ENCODE measurements at places on chromosomes 16 and 17.

GRCh38 chr16:80775450-80775849 is 28.9 kb downstream of the CDYL2 start:
- no peak for DNase-seq

DNA sequence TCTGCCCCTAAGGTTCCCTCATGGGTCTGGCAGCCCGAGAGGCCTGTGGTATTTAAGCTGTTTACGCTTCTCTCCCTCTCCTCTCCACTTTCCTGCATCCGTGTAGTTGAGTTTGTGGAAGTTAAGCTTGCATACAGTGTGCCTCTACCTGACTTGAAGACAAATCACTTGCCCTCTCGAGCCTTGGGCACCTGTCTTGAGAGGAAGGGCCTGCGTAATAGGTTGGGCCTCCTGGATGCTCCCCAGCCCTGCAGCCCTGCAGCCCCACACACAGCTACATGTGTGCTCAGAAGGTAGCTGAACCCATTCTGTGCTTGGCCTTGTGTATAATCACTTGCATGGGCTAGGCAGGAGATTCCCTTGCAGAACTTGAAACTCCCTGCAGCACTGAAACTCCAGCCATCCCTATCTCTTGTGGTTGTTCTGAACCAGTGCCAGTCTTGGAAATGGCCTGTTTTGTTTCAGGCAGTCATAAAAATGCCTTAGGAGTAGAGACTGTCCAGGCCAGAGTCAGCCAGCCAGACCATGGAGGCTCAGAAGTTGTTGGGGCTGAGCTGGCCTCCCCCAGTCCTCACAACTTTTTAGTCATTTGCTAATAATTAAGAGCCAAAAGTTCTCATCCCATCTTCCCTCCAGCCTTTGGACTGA is 134.6 kb downstream of the CLEC16A start:
- DNase-seq: no peak

DNA sequence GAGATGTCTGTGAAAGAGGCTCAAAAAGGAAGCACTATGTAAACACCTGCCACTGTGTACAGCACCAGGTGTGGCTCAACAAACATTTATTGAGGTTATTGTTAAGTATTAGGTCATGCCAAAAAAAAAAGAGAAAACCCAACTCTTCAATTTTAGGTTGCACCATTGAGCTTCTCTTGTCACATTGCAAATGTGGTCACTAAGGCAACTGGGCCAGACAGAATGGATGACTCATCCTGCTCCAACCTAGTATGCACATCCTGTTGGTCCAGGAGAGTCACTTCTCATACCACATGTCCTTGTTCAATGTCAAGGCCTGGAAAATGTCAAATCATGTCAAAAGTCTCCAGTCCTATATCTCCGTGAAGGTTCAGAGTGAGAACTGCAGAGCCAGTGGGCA is 25.0 kb downstream of the HOXB1 start:
- DNase-seq: peak; percentile 43

- DNase-seq: no peak
Measured at GRCh38 chr16:6949240-6949639, 383.4 kb upstream of the RBFOX1 start.

- DNase-seq: peak; percentile 91
Measured at GRCh38 chr17:58631523-58632323, 60.1 kb downstream of the TEX14 start.

DNA sequence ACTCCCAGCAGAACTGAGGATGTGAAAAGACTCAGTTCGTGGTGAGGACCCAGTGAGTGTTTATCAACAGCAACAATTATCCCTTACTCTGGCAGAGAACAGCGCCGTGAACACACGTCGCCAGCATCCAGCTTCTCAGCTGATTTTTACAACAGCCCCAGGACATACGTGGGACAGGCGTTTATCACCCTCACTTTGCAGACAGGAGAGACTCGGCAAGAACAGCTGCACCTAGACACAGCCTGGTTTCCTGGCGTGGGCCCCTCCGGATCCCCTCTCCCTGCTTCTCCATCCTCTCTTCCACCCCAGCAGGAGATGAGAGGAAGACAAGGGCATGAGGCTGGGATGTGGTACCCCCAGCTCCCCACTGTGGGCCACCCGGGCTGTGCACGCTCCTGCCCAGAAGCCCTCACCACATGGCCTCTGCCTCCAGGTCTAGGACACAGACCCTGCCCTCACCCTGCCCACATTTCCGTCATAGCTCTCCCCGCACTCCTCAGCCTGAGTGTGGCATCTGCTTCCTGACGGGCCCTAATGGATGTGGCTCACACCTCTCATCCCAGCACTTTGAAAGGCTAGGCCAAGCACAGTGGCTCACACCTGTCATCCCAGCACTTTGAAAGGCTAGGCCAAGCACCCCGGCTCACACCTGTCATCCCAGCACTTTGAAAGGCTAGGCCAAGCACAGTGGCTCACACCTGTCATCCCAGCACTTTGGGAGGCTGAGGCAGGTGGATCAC is 17.5 kb downstream of the ABR start:
- DNase-seq: no peak

All from effector memory CD8-positive, alpha-beta T cell (primary cell).